ENCODE measurements at places on chromosomes 2 and 18.

DNA sequence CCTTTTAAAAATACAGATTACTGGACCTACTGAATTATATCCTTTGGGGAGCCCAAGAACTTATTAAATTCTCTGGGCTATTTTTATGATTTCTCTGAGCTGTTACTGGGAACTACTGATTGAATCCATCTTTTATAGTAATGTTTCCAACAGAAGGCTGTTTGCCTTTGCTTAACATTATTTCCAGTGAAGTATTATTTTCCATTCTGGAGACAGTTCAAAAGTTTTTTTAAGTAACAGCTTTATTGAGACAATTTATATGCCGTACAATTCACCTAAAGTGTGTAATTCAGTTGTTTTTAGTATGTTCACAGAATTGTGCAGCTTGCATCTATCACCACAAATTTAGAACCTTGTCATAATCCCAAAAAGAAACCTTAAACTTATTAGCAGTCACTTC is 100.6 kb downstream of the BABAM2 start:
- DNase-seq: no peak

GRCh38 chr2:71618327-71619113 is 165.2 kb downstream of the DYSF start:
- DNase-seq: no peak

DNA sequence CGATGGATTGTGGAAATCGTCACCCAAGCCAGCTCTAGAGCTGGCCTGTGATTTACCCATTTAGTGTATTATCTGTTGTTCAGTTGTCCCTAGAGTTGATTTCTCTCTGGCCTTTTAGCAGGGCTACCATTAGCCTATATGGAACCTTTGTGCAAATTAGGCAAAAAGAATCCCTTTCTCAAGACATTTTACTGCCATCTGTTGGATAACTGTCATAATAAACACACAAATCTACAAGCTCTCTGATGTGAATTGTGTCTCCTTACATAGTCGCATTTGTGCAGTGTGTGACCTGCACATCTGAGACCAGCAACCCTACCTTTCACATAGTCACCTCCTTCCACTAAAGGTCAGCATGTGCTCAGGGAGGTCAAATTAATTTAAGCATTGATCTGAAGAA is 34.0 kb downstream of the LOXHD1 start:
- DNase-seq: no peak

- DNase-seq: no peak
Measured at GRCh38 chr18:36697905-36698304, 130.9 kb downstream of the TPGS2 start.

- no peak for DNase-seq
Measured at GRCh38 chr2:201414099-201415023, 36.9 kb downstream of the TRAK2 start.

DNA sequence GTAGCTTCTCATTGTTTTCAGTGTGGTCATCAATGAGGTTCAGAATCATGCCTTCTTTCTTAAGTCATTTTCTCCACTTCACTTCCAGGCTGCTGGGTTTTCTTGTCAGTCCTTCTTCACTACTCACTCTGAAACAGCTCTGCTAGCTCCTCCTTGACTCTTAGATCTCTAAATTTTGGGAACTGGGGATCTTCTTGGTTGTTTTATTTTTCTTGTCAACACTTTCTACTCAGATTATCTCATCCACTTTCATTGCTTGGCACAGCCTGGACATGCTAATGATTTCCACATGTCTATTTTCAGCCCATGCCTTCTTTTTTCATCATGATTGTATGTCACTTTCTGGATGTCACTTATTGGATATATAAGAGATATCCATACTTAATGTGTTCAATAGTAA is 517.8 kb upstream of the DSEL start:
- DNase-seq: no peak

DNA sequence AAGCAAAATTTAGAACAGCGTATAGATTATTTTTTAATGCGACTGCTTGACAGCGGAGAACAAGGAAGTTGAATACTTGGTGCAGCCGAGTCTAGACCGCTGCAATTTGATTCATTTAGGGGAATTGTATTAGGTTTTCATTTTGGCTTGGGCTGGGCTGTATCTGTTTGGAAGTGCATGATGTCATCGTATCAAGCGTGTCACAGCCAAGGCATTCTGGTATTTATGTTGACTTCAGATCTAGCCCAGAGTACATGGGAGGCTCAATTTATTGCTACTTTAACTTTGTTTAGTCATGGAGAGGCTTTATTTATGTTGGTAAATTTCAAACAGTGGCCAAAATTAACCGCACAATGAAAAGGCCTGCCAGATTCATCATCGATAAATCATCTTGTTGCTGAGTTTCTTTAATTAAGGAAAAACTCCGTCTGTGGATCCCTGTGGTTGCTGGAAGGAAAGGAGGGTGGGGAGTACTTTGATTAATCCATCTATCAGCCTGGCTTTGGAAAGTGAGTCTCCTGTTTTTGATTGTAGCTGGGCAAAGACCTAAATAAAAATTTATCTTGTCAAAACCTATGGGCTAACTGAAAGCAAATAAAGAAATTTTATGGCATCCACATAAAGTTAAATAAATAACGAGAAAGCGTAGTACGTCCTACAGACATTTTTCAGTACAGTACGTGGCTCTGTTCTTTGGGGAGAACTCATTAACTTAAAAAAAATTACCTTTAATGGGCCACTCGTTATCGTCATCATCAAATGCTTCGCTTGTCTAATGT is 230.4 kb upstream of the SPRED2 start:
- no peak for DNase-seq

DNA sequence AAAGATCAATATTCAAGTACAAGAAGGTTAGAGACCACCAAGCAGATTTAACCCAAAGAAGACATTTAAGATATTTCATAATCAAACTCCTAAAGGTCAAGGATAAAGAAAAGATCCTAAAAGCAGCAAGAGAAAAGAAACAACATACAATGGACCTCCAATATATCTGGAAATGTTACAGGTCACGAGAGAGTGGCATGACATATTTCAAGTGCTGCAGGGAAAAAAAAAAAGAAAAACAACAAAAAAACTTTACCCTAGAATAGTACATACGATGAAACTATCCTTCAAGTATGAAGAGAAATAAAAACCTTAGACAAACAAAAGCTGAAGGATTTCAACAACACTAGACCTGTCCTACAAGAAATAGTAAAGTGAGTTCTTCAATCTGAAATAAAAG is 91.5 kb upstream of the CD226 start:
- DNase-seq: no peak

DNA sequence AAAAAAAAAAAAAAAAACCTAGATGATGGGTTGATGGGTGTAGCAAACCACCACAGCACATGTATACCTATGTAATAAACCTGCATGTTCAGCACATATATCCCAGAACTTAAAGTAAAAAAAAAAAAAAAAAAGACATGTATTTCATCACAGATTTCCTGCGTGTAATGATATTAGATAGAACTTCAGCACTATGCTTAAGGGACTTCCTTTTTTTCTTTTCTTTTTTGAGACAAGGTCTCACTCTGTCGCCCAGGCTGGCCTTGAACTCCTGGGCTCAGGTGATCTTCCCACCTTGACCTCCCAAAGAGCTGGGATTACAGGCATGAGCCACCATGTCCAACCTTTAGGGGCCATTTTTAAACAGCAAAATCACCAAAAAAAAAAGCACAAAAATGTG is 42.0 kb downstream of the NEURL3 start:
- DNase-seq: no peak

GRCh38 chr2:85019121-85019520 is 48.2 kb downstream of the KCMF1 start:
- no peak for DNase-seq

- no peak for DNase-seq
Measured at GRCh38 chr2:28809927-28810326, 707 bp upstream of the SPDYA start.

GRCh38 chr2:47984041-47984440 is 77.7 kb upstream of the FBXO11 start:
- DNase-seq: no peak

GRCh38 chr2:37549598-37549997 is 121.8 kb downstream of the CDC42EP3 start:
- no peak for DNase-seq

- DNase-seq: no peak
Measured at GRCh38 chr18:79377187-79377891, 18.4 kb upstream of the NFATC1 start.

Data from activated T-helper 1 cell treated with anti-CD3 and anti-CD28 coated beads, Interleukin-12 subunit alpha, Interleukin-12 subunit beta, Interleukin-2, Interleukin-4 antibody, amounts not matched to agents 30 ng/mL and 10 ng/mL and 1 ng/mL, durations not matched to agents 14 hours and 24 hours and 36 hours (primary cell).